Karpas-422 (cell line): ENCODE measurements at places on chromosomes 12 and 14. TPM values are rescaled to one million over a fixed set of nuclear protein-coding genes. Genes with fewer than 3 reads are reported as not detected.

MAX gene
- total RNA-seq, result 107 and 124 TPM in 2 replicates

MIP gene
- not detected in 2 replicates for total RNA-seq

SLC8A3 gene
- not detected in 2 replicates for total RNA-seq

TMEM121 gene
- 0.18 TPM in 1 of 2 replicates, not detected in the other for total RNA-seq

PPFIA2 gene
- not detected in 2 replicates for total RNA-seq

APOF gene
- not detected in 2 replicates for total RNA-seq
